ENCODE measurements at places on chromosomes 3 and 15.

- no peak for DNase-seq
Observed at GRCh38 chr15:77019521-77020331, 24.8 kb downstream of the PSTPIP1 start.

DNA sequence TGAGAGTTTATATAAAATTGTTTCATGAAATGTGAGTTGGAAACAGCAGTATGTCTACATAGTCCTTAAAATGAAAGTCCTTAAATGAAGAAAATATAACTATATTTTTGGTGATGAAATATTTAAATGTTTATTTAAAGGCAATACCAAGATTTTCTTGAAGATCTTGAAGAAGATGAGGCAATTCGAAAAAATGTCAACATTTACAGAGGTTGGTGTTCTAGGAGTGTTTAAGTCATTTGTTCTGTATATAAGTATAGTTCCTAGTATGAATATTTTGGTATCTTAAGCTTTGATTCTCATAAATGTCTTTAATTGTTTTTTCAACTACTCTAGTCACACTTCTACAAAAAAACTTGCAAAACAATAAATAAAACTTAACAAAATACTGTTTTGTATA lies 29.0 kb downstream of the NMD3 start:
- DNase-seq = no peak

DNA sequence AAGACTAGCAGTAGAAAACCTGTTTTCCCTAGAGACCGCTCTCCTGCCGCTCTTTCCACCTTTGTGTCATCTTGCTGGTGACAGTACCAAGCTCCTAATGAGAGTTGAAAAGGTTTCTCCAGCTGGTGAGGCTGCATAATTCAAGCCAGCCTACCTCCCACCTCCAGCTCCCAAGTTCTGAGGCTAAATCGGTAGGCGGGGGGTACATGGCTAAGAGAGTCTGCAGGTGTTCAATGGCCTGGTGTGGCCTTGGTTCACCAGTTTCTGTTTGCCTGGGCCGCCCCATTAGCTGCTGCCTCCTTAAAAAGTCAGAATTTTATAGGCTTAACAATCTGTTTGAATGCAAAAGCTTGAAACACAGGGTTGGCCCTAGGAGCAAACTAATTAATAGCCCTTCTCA lies 262.8 kb downstream of the SLCO3A1 start:
- no peak for DNase-seq

- no peak for DNase-seq
Observed at GRCh38 chr3:155352900-155353490, 59.5 kb upstream of the STRIT1 start.

- no peak for DNase-seq
Observed at GRCh38 chr3:74590620-74591262, 23.7 kb downstream of the CNTN3 start.

DNA sequence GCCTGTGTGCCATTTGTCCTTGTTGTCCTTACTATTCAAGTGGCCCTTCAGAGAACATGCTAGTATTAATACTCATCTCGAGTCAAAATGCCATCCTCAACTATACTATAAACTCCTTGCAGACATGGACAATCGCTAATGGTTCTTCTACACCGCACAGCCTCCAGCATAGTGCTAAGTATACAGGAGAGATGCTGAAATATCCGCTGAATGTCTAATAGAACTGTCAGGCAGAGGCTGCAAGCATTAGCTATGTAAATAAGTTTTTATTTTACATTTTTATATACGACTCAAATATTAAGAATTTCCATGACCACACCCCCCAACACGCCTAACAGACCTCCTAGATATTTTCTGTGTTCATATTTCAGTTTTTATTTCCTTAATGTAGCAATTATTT lies 39.4 kb downstream of the AAGAB start:
- DNase-seq = no peak
